Stimulated activated CD8-positive, alpha-beta memory T cell treated with anti-CD3 and anti-CD28 coated beads, Interleukin-4, amount 100 ng/mL, for 24 hours (primary cell): ENCODE measurements at places on chromosomes 4 and X.

- DNase-seq: no peak
Measured at GRCh38 chr4:40394236-40394635, 59.1 kb downstream of the CHRNA9 start.

DNA sequence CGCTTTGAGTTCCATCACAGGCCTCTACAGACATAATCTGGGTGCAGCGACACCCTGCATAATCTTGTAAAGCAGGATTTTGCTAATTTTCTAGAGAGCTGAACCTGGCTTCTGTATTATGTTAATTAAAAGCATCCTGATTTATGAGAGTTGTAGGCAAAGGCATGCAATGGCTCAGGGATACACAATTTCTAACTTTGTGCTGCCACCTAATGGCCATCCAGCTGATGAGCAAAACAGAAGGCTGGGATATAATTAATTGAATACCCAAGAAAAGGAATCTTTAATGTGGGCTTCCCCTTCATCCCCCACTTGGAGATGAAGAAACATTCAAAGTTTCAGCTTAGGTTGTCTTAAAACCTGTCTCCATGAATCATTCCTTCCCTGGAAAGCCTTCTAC is 78.1 kb downstream of the BMP15 start:
- DNase-seq: no peak

DNA sequence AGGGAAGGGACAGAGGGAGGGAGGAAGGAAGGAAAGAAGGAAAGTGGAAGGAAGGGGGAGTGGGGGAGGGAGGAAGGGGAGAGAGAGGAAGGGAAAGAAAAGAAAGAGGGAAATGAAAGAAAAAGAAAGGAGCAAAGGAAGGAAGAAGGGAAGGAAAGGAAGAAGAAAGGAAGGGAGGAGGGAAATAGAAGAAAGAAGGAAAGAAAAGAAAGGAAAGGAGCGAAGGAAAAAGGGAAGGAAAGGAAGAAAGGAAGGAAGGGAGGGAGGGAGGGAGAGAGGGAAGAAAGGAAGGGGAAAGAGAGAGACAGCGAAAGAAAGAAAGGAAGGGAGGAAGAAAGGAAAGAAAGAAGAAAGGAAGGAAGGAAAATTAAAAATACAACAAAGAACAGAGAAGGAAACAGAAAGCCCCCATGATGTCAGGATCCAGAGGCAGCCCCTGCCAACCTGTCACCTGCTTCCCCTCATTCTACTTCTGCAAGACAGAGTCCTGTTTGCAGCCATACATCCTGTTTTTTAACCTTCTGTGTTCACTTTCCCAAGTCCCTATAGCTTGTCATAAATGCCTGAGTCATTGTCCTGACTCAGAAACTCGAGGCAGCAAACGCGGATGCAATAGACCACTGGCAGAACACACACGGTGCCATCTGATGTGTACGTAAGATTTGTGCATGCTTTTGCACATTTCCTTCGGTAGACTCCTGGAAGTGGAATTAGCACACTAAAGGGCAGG is 77.0 kb upstream of the C4orf50 start:
- DNase-seq: no peak

DNA sequence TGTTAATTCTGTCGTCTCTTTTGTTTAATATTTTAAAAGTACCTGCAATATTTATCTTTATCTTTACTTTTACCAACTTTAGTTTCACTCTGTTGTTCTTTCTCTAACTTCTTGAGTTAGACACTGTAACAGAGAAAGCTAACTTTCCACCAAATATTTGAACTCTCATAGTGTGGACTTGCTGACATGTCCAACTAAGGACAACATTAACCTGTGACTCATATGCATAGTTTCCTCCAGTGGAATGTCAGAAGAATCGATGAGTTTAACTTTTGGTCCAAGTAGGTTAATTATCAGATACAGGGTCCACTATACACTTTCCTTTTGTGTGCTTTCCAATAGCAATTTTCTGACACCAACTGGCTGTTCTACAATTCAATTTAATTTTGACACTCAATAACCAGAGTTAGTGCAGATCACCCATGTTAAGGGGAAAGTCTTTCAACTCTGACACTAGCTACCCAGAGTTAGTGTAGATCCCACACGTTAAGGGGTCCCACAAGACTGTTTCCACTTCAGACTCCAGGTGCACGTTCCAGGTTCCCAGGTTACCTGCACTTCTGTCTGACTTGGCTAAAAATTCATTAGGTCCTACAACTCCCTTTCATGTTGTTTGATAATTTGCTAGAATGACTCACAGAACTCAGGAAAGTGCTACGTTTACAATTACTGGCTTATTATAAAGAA is 559.0 kb upstream of the AMOT start:
- no peak for DNase-seq

- DNase-seq: no peak
Measured at GRCh38 chr4:113222471-113222870, 173.0 kb downstream of the ANK2 start.

- DNase-seq: no peak
Measured at GRCh38 chrX:130625386-130625785, 223.6 kb downstream of the RBMX2 start.

- no peak for DNase-seq
Measured at GRCh38 chrX:1451251-1451660, 1.5 kb downstream of the ASMTL start.

DNA sequence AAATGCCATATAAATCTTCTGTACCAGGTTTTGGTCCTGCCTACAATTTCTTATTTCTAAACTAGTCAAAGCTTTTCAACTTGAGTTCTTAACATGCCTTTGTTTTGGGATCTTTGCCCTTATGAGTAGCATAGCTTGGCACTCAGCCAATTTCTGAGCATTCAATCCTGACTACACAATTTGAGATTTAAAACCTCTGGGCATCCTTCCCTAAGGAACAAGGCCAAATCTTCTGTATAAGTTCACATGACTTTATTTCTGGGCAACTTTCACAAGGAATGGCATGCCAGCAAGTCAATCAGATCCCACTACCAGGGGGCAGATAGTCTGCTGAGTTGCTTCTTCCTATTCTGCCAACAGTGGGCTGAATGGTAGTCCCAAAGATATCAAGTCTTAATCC is 254.2 kb downstream of the ADAMTS3 start:
- no peak for DNase-seq

DNA sequence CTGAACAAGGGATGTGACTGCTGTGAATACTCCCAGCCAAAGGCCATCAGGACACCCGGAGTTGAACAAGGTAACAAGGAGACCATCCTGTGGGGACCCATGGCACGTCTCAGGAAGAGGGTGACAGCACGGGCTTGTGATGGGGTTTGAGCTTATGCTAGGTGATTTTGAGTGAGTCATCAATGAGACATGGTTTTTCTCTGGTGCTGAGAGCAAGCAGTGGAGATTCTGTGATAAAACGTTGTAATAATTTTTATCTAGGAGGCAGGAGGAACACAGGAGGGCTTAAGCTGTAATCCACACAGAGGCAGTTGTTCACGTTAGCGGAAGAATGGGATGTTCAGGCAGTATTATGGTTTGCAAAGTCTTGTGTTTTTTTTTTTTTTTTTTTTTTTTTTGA is 36.0 kb downstream of the TRIML1 start:
- DNase-seq: no peak

DNA sequence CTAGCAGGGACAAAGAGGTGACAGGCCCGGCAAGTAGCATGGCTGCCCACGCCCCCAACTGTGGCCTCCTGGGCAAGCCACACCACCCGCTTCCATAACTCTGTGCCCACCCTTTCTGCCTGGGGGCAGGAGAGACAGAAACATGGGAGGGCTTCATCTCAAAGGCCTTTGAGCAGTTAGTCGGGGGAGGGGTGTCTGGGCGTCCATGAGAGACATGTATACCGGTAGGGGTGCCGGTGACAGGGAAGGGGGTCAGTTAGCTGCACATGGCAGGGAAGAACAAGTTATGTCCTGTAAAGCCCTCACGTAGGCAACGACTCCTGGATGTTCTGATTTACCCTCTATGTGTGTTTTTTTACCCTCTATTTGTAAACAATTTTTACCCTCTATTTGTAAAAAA is 9.3 kb downstream of the PDZD4 start:
- no peak for DNase-seq

GRCh38 chr4:66633477-66633876 is 911.8 kb downstream of the CENPC start:
- no peak for DNase-seq

GRCh38 chr4:25862411-25863346 is at the start of gene SEL1L3:
Gene SEL1L3 (minus strand): TSS chr4:25862988. CDS start chr4:25862836, 152 bp downstream.
- peak; percentile 53 for DNase-seq

DNA sequence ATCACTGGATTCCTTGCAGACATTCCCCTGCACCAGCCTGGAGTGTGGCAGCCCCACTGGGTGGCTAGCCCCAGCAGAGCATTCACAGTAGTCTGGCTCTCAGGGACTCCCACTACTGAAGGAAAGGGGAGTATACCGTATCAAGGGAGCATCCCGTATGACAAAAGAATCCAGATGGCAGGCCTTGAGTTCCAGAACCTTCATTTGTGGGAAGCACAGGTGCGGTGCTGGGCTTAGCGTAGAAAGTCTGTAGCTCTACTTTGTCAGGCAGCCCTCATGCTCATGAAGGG is 79.6 kb downstream of the CENPC start:
- no peak for DNase-seq

GRCh38 chr4:77510367-77510766 is 95.3 kb upstream of the CXCL13 start:
- no peak for DNase-seq

DNA sequence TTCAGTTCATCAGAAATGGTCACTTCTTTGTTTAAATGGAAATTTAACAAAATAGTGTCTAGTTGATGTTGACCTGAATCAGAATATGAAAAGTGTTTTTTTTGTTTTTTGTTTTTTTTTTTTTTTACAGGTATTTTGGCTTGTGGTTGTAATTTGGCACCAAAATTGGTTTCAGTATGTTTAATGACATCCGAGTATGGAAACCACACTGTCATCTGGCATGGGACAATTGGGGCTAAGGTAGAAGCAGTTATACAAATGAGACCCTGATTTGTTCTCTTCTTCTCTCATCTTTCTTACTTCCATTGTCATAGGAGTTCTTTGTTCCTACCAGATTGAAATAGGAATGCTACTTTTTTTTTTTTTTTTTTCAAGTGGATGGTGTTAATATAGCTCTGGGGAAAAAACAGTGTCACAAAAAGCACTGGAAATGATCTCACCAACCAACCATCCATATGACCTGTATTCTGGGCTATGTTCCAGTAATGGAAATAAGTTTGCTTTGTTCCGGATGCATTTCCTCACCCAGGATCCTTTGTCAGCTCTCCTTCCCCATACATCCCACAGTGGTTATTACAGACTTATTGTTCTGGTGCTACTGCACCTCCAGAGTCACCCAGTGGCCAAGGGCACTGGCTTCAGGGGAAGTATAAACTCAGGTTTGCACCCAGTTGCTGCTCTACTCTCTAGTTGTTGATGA is 95.8 kb downstream of the ATXN3L start:
- DNase-seq: no peak

- no peak for DNase-seq
Measured at GRCh38 chrX:6095469-6095868, 133.2 kb downstream of the NLGN4X start.

GRCh38 chr4:137678796-137679195 is 146.5 kb upstream of the PCDH18 start:
- no peak for DNase-seq

DNA sequence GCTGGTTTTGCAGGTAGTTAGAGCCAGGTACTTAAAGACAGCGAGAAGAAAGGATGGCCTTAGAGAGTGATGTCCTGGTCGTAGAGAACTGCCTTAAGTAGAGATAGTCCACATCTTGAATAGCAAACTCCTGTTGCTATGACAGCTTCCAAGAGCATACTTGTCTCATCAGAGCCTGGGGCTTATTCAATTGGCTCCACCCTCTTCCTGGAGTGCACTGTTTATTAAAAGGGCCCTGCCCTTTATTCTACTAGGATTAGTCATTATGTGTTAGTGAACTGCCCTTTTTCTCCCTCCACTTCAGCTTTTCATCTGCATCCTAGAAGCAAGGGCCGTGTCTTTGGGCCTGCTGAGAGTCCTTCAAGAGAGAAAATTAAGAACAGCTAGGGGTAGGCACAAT is 94.5 kb upstream of the EOLA2 start:
- no peak for DNase-seq

GRCh38 chr4:77697860-77698590 is 92.4 kb downstream of the CXCL13 start:
- DNase-seq: no peak

GRCh38 chr4:38860788-38861424 is 4.3 kb upstream of the TLR6 start:
- DNase-seq: peak; percentile 23
